ENCODE measurements at places on chromosomes 16 and 17.
A peak's percentile ranks its signal among the peaks of the same experiment; 100 is the strongest.

- peak; percentile 95 for DNase-seq
Observed at GRCh38 chr17:80163336-80163735, 6.5 kb upstream of the CARD14 start.

GRCh38 chr17:8904686-8905085, 37.2 kb upstream of the PIK3R6 start:
- DNase-seq = no peak

GRCh38 chr16:15897834-15898254, 9.4 kb upstream of the CEP20 start:
- DNase-seq = no peak

DNA sequence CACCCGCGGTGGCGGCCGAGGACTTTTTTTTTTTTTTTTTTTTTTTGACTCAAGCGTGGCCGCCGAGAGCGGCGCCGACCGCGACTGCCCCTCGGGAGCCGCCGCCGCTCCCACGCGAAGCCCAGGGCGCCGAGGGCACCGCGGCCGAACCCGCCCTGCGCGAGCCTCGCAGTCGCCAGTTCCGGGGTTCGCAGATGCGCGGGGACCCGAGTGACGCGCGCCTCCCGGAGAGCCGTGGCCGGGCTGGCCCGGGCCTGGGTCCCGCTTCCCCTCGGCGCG, 1.1 kb downstream of the METRNL start:
- DNase-seq = no peak

DNA sequence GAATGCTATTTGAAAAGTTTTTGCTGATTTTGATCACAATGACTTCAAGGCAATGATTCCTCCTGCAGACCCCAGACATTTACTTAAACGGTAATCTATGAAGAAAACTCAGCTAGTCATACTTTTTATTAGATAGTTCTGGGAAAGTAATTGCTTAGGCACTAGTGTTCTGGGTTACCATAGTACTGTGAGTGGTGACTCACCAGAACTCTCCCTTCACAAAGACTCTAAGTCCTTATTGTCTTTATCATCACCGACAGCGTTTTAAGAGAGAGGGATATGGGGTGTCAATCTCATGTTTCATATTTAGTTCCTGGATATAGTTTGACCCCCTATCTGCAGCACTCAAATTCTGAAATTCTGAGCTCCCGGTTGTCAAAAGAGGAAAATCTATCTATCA, 43.0 kb upstream of the CDH8 start:
- no peak for DNase-seq

- DNase-seq = no peak
Observed at GRCh38 chr16:79099716-79100115, 500.8 kb downstream of the MAF start.

DNA sequence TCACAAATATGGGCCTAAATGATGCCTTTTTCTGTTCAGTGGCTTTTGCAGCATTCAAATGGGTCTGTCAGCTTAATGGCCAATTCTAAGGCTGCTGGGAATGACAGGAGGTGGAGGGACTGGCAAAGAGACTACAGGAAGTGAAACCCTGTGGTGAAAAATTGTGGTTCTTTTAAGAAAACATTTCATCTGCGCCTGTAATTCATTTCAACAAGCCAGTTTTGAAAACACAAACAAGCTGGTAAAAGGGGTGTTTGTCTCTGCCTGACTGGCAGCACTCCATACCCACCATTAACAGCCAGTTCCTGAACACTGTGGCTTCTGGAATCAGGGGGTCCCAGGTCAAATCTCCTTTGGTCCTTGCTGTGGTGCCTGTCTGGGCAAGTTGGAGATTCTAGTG, 3.6 kb upstream of the KDM8 start:
- DNase-seq = peak; percentile 36

- DNase-seq = no peak
Observed at GRCh38 chr16:74101379-74102137, 195.1 kb upstream of the PSMD7 start.

GRCh38 chr17:79977708-79978547, 57.7 kb downstream of the TBC1D16 start:
- DNase-seq = no peak

DNA sequence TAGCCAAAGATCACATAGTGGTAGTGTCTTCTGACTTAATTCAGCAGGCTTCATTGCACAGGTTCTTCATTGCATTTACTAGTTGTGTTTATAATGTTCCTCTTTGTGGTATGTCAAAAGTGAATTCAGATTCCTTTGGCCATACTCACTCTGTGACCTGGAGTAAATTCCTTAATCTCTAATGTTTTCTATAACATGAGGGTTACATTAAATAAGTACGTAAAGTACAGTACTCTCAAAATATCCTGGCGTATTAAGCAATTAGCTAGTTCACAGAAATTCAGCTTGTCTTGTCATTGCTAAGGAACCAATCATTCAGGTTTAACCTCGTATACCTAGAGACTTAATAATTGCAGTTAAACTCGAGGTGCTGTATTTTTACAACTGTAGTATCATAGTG, 4.2 kb downstream of the RPS6KB1 start:
- DNase-seq = no peak

- DNase-seq = no peak
Observed at GRCh38 chr17:737561-738113, 5.2 kb downstream of the TLCD3A start.

DNA sequence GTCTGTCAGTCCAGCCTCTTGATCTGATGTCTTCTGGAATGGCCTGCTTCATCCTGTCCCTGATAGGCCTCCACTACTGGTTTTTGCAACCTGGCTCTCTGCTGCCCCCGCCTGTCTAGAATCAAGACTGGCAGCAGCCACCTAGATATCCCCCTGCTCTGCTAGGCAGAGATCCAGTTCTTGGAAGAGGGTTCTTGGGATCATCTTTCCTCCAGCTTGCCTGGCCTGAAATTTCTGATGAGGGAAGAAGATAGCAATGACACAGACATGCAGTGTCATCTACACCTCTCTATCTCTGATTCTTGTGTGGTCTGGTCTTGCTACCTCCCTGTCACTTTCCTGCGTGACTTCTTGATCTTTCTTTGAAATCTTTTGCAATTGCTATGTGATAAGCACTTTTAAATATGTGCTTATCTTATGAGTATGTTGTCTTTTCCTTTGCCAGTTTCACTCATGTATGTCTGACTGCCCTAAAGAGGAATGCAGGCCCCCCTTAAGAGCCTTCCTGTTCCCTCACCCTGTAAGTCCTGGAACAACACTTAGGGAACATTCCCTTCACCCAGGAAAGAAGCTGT, 20.3 kb upstream of the NFATC3 start:
- peak; percentile 90 for DNase-seq

- peak; percentile 43 for DNase-seq
Observed at GRCh38 chr17:78879635-78880186, 23.3 kb downstream of the CEP295NL start.

DNA sequence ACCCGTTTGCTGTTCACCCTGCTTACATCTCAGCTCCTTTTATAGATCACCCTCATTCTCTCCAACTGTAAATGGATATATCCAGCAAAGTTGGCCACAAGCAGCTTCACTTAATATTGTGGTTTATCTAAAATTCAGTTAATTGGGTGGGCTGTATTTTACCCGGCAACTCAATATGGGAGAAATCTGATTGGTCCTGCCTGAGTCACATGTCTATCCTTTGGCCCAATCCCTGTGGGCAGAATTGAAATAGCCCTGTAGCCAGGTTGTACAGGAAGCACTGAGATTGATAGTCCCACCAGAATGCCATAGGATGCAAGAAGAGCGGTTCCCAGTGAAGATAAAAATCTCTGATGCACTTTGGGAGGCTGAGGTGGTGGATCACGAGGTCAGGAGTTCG, 73.2 kb downstream of the AIPL1 start:
- peak; percentile 39 for DNase-seq

DNA sequence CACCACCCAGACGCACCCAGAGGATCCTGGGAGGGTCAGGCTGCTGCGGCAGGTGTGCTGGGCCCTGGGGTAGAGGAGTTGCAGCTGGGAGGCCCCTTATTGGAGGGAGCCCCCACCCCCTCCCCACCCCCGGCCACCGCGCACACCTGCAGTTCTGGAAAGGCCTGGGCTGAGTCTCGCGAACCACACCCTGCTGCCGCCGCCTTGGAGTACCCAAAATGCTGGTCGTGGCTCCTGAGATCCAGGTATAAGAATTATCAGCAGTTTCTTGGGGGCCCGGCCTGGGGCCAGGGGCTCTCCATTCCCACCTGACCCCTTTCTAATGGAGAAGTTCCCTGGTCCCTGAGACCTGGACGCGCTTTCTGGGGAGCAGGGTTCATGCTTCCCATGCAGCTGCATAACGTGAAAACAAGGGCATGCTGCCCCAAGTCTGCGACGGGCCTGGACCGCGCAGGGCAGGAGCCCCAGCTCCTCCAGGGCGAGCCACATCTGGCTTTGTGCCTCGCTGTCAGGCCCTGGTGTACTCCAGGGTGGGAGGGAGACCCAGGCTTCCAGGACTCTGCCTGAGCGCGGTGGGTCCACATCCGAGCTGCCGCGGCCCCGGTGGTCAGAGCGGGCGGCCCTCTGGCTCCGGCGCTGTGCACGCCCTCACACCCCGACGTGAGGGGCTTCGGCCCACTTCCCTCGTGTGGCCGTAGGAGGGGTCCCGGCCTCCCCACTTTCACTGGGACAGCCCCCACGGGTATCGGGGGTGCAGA, 7.3 kb upstream of the SNAI3 start:
- DNase-seq = no peak

DNA sequence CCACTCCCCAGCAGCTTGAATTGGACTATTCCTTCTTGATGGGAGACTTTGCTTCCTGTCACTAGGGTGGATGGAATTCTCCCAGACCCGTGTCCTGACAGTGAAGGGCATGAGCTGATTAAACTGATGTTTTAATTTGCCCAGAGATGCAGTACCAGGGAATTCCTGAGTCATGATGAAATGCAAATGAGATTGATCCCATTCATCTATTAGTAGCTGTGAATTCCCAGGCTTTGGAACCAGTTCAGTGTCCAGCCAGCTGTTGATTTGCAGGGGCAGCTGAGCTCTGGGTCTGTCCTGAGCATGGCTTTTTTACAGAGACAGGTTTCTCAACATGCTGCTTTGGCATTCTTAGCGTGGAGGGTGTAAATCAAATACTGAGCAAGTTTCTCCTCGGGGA, 157.9 kb downstream of the PITPNC1 start:
- no peak for DNase-seq

- no peak for DNase-seq
Observed at GRCh38 chr16:87123356-87124001, 193.7 kb downstream of the C16orf95 start.

GRCh38 chr17:55155856-55156560, 108.8 kb upstream of the HLF start:
- no peak for DNase-seq

DNA sequence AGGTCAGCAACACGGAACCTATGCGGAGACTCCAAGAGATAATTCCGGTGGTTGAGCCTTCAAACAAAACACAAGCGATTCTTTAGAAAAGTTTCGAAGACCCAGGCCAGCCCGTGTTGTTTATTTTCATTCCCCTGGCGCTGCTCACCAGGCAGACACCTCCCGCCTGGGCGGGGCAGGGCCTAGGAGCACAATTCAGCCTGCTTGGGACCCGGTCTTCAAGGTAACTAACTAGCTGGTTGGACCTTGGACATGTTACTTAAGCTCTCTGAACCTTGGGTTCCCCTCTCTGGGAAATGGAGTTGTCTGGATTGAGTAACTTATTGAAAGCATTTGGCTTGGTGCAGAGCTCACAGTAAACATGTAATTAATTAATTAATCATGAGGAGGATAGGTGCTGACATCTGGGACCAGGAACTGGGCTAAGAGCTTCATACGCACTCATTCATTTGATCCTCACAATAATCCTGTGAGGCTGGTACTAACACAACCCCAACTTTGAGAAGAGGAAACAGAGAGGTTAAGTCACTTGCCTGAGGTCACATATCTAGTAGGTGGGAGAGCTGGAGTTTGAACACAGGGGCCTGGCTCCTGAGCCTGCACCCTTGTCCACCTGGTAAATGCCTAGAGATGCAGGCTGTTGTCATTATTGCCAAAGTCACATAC, 125.3 kb upstream of the SMURF2 start:
- DNase-seq = no peak

DNA sequence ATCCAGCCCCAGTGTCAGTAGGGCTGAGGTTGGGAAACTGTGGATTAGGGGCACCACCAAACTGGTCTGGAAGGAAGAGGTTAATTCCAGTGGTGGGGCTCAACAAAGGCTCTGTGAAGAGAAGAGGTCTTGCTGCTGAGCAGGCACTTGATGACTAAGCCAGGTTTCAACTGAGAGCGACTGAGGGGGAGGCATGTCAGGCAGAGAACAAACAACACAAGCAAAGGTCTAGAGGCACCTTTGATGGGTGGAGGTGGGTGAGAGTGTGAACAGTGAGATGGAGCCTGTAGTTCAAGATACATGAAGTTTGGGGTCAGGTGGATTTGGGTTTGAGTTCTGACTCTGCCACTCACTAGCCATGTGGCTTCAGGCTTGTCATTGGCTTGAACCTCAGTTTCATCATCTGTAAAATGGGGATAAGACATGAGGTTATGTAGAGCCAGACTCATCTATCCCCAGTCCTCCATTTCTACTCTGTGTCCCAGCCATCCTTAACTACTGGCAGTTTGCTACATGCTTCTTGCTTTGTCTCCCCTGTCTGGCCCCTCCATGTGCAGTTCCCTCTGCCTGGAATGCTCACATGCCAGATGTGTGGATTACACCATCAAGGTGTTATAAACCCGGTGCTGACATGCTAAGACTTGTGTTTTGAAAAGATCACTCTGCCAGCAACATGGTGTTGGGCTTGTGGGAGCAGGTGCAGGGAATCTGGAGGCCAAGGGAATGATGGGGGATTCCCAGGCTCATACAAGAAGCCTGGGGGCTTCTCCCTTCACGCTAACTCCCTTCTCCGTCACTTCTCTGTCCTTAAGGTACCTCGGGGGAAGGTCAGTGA, 3.0 kb upstream of the RMI2 start:
- DNase-seq = no peak

DNA sequence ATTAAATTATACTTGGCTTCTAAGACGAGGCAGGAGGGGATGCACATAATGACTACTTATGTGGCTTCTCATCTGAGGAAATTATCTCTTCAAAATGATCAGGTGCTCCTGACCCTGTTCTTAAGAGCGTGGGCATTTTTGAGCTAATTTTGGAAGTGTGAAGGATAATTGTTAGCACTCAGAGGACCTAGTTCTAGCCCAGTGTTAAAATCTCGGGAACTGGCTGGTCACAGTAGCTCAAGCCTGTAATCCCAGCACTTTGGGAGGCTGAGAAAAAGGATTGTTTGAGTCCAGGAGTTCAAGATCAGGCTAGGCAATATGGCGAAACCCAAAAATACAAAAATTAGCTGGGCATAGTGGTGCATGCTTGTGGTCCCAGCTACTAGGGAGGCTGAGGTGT, 103.0 kb upstream of the DHX40 start:
- DNase-seq = no peak

Data from hematopoietic multipotent progenitor cell treated with erythropoietin and hydrocortisone succinate and interleukin-3 and kit ligand, for 6 days (in vitro differentiated cells).